ENCODE measurements at places on chromosomes 16 and 17.

DNA sequence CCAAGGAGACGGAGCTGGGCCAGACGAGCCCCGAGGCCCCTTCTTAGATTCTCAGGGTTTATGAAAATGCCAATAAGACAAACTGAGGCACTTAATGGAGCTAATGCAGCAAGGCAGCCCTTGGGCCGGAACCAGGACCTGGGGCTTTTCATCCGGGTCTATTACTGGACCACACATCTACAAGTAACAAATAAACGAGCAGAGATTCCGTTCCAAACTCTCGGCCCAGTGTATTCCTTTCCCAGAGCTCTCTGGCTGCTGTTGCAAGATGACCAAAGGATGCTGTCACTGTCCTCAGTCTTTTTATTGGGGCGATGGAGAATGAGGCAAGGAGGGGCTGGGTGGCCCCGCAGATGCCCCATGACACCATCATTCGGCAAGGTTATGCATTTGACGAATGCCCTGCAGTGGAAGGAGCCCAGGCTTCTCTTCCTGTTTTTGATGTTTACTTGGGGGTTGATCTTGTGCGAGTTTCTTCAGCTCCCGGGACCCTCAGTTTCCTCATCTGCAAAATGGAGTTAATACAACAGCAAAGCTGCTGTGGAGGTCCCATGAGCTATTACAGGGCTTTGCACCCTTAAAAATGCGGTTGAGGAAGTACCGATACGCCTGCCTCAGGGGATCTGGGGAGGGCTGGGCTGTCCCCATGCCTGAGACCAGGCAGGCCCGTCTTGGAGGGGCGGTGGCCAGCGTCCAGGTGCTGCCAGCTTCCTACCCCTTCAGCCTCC, 1.1 kb upstream of the NTN1 start:
- no peak for DNase-seq

DNA sequence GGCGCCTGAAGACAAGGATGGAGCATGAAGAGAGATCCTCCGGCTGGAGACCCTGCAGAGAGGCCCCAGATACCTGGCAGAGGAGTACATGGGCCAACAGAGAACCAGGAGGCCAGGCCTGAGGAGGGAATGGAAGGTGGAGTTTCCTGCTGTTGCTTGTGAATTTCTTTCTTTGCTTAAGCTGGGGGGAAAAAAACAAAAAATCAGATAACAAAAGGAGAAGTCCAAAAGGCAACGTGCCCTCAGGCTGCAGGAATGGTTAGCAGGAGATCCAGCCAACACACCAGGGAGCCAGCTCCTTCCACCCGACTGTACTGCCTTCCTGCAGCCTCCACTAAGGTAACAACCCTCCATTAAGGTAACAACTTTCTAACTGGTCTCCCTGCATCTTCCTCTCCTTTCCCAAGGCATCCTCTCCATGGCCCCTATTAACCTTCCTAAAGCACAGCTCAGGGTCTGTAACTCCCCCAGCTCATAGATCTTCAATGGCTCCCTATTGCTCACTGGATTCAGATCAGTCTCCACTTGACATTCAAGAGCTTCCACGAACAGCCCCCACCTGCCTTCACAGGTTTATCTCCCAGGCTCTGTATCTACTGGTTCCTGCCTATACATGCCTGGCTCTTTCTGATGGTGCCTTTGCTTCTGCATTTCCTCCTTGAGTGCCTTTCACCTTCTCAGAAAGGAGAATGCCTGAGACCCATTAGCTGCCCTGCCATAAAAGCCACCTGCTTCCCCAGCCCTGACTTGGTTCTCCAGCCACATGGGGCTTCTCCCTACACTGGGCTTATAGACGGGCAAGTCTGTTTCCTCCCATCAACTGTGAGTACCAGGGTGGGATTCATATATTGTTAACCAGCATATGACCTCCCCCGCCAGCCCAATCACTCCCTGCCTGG, 725 bp upstream of the ARL5C start:
- DNase-seq = no peak

DNA sequence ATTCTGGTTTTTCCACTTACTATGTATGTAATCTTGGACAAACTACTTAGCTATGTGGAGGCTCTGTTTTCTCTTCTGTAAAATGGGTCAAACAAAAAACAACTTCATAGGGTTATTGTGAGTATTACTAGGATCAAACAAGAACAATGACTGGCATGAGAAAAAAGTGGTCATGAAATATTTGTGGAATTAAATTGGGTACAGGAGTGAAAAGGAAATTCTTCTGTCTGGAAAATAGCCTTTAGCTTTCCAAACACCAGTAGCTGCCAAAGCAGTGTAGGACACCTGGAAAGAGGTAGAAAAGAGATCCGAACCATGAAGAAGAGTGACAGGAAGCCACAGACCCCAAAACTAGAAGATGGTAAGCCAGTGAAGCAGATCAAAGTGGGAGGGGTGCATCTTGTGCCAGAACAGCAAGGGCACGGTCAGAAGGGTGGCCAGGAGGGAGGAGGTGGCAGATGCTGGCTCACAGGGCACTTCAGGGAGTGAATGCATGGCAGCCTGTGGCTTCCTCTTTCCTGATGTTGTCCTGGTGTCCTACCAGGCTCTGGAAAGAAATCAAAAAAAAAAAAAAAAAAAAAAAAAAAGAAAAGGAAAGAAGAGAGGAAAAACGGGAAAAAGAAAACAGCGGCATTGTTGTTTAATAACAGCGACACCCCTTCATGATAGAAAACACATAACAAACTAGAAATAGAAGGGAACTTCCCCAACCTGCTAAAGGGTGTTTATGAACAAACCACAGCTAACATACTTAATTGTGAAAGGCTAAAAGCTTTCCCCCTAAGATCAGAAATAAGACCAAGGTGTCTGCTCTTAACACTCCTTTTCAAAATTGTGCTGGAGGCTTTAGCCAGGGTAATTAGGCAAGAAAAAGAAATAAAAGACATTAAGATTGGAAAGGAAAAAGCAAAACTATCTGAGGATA, 67.9 kb downstream of the PCTP start:
- no peak for DNase-seq

DNA sequence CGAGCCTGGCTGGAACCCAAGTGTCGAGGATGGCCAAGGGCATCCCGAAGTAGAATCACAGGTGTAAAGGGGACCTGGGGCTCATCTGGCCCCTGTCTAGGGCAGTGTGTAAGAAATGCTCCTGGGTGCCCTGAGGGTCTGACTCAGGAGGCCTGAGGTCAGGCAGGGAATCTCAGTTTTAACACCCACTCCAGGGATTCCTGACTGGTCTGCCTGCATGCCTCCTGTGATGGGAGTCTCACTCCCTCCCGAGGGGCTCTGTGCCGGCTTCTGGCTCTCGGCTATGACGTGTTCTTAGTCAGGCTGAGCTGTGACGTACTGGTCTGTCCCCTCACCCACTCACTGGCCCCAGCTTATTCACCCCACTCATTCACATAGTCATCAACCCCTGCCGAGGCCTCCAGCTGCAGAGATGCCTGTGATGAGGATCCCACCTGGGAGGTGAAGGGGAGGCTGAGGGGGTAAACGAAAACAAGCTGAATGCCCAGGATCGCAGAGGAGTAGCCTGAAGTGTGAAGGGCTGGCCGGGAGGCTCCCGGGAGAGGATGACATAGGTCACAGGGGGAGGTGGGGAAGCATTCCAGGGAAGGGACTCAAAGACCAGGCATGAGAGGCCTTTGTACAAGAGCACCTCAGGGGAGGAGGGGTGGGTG, 23.8 kb downstream of the FAM83G start:
- no peak for DNase-seq
